Stimulated activated CD8-positive, alpha-beta memory T cell treated with anti-CD3 and anti-CD28 coated beads, Interleukin-15, amount 100 ng/mL, for 24 hours (primary cell): ENCODE measurements at places on chromosomes 7 and 10.

DNA sequence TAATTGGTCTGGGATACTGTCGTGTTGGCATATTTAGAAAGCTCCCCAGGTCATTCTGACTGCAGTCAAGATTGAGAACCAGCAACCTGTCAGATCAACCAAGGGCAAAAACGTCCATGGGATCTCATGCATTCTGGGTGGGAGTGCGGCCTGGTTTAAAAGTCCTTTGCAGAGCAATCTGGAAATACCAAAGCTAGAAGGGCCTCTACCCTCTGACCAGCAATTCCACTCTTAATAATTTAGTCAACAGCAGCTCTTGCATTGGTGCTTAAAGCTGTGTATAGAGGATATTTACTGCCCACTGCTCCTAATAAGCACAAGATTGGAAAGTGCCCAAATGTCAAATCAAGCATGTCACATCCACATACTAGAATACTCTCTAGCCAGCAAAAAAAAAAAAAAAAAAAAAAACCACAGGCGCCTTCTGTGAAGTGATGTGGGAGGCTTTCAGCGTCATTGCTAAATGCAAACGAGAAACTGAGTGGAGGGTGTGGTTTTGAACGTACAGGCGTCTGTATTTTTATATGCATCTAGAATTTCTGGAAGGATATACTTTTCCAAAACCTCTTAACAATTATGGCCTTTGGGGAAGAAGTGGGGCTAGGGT is 44.8 kb upstream of the HSPA12A start:
- no peak for DNase-seq

DNA sequence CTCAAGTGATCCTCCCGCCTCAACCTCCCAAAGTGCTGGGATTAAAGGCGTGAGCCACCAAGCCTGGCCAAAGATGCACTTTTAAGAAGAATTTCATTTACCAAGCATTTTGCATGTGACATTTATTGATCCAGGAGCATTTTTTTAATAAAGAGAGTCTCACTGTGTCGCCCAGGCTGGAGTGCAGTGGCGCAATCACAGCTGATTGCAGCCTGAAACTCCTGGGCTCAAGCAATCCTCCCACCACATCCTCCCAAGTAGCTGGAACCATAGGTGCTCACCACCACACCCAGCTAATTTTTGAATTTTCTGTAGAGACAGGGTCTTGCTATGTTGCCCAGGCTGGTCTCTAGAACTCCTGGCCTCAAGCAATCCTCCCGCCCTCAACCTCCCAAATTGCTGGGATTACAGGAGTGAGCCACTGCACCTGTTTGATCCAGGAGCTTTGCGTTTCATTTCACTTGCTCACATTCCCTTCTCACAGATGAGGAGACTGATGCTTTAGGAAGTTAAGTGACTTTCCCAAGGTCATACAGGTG is 4.4 kb upstream of the TBL2 start:
- no peak for DNase-seq

- no peak for DNase-seq
Observed at GRCh38 chr10:124624895-124625294, 119.3 kb downstream of the FAM53B start.

GRCh38 chr7:116862951-116863670 is 724 bp downstream of the CAPZA2 start:
- DNase-seq, result no peak

GRCh38 chr10:94217411-94217810 is 145.3 kb downstream of the NOC3L start:
- DNase-seq, result no peak

GRCh38 chr7:144676492-144676891 is 159.4 kb downstream of the TPK1 start:
- no peak for DNase-seq

- DNase-seq, result no peak
Observed at GRCh38 chr10:6563075-6563474, 17.0 kb downstream of the PRKCQ start.

DNA sequence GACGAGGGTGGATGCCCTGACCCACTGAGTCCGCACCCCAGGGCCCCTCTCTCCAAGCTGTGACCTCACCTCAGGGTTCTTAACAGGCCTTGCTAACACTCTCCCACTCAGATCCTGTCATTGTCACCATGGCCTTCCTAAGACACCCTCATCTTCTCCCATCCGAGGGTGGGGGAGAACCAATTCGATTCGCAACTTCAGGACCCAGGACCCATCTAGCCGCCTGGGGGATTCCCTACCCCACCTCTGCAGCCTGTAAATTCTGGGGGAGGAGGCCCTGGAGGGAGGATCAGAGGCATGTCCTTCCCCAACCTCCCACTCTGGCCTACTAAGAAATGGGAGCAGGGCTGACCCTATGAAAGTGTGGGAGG is 17.4 kb downstream of the TRIM8 start:
- no peak for DNase-seq

DNA sequence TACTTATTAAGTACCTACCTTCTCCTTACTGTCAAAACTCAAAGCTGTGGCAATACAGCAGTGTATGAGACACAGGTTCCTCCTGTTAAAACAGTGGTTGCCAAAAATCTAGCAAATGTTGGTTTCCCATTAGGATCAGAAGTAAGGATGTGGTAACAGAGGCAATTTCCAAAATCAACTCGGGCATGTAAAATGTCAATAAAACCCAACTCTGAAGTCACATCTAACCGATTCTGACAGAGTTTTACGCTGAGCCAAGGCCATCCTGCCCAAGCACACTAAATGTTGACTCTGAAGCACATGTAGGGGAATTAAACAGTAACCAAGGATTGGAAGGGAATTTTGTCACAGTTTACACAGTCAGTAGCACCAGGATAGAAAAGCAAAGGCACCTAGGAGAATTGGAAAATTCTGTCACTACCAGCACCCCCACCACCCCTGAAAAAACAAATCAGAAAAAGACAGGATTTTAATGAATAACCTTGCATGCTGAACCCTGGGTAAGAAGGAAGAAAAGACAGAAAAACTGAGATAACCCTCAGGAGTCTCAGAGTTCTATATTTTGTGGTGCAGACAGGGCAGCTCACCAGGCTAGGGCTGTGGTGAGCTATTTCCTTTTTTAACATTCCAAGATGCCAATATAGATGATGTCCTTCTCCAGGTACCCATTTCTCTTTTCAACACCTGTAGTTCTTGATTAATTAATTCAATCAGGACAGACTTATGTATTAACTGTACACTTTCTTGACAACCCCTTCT is 119.5 kb downstream of the DOCK4 start:
- no peak for DNase-seq

- DNase-seq, result no peak
Observed at GRCh38 chr7:134419875-134420274, 39.0 kb downstream of the AKR1B1 start.

DNA sequence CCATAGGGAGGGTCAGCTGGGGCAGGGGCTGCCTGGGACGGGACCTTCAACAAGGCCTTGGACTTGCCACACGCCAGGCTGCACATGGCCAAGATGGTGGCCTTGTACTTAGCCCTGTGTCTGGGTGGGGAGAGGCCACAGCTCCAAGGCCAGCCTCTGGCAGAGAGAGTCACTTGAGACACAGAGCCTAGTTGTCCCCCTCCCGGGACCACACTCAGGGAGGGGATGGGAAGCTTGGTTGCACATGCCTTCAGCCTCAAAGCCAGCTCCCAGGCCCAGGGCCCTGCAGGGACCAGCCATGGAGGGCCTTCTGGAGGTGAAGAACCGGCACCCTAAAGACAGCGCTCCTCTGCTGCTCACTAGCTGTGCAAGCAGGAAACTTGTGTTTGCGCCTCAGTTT is 16.7 kb downstream of the MMRN2 start:
- no peak for DNase-seq

- no peak for DNase-seq
Observed at GRCh38 chr10:49567810-49568209, 28.9 kb upstream of the ERCC6 start.

GRCh38 chr7:95126053-95126709 is 198.2 kb downstream of the PON1 start:
- DNase-seq, result no peak

DNA sequence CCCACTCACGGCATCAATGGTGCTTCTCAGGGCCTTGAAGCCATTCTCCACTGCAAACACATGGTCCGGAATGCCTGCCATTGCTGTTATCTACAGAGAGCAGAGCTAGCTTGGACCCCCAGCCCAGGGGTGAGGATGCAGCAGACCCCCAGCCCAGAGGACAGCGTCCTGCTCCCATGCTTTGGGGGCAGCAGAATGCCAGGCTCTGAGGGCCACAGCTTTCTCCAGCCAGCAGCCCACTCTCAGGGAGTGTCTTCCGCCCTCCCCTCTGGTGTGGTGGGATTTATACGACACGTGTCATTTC is 48.1 kb upstream of the MSMB start:
- no peak for DNase-seq

DNA sequence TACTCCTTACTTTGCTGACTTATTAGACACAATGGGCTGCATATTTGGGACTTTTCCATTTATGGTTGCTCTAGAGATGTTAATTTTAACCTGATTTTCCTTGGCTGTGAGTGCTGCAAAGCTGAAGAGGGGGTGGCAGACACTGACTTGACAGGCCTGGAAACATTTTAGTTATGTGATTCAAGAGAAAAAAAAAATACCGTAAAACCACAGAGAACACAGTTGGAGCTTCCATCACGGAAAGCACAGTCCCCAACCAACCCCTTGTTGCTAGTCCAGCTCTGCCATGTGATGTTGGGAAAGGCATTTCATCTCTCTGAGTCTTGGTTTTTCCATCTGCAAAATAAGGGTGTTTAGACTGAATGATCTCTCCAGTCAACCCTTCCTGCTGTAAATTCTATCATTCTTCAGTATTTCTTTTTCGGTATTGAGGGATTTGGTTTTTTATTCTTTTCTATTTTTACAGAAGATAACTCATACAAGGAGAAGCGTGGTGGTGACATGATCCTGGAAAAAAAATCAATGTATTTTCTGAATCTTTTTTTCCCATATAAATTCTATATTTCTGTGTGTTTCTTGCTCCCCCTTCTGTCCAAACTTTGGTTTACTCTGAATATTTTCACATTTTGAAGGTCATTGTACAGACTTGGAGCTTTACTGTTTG is 246.1 kb downstream of the REEP3 start:
- no peak for DNase-seq

DNA sequence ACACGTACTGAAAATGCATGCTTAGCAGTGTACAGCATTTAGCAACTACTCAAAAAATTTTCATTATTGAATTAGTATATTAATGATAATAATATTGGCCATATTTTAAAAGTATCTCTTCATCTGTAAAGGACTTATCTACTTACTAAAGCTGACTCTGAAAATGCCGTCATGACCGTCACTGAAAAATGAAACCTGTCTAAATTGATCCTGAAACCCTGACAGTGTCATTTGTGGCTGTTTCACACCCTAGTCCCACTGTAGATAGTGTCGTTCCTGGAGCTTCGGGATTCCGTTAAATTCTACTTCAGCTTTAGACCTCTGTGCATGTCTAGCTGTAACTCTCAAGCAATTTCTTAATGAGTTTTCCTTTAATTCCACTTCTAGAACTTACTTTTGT is 35.8 kb upstream of the EZH2 start:
- no peak for DNase-seq

GRCh38 chr7:97016381-97017191 is 8.0 kb downstream of the DLX5 start:
- no peak for DNase-seq

- DNase-seq, result no peak
Observed at GRCh38 chr10:95517536-95518454, 43.4 kb downstream of the SORBS1 start.

- DNase-seq, result no peak
Observed at GRCh38 chr10:75647675-75648074, 216.3 kb downstream of the LRMDA start.

DNA sequence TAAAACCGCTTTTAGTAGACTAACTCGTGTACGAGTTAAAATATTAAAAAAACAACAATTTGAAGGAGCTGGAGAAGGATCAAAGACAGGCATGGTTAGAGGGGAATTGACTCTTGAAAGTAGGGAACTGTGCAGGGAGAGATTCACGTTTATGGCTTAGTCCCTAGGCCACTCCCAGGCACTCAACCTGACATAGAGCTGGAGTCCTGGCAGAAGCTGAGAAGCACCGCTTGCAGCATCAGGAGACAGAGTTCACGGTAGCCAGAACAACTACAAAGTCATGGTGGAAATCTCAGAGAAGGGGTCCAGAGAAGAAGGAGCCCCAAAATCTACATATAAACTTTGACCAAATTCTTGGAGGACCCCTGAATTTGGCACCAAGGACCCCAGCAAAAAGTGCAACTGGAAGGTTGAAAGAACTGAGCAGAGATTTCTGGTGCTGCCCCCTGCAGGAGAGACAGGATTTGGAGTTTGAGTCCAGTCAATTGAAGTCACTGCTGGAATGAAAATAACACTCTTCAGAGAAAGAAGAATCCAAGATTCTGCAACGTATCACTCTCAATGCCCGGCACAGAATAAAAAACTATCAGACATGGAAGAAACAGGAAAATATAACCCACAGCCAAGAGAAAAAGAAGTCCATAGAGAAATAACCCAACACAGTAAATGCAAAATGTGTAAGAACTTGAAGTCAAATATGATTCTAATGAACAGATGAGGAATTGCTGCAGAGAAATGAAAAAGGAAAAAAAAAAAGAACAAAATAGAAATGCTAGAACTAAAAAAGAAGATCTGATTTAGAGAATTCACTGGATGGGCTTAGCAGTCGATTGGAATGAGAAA is 493.3 kb upstream of the PODXL start:
- DNase-seq, result no peak
